ENCODE measurements at places on chromosomes 11 and 22. TPM values are rescaled to one million over a fixed set of nuclear protein-coding genes. Genes with fewer than 3 reads are reported as not detected.

Gene SEZ6L
- not detected for total RNA-seq

Gene OR8G1
- total RNA-seq = not detected

Gene PYGM
- total RNA-seq = 2.2 TPM

Gene DRAP1
- 103 TPM for total RNA-seq

Gene CABP7
- 0.07 TPM for total RNA-seq

GRCh38 chr11:19805376-19805775 lies 92.7 kb downstream of the NAV2 start:
- no peak for DNase-seq

DNA sequence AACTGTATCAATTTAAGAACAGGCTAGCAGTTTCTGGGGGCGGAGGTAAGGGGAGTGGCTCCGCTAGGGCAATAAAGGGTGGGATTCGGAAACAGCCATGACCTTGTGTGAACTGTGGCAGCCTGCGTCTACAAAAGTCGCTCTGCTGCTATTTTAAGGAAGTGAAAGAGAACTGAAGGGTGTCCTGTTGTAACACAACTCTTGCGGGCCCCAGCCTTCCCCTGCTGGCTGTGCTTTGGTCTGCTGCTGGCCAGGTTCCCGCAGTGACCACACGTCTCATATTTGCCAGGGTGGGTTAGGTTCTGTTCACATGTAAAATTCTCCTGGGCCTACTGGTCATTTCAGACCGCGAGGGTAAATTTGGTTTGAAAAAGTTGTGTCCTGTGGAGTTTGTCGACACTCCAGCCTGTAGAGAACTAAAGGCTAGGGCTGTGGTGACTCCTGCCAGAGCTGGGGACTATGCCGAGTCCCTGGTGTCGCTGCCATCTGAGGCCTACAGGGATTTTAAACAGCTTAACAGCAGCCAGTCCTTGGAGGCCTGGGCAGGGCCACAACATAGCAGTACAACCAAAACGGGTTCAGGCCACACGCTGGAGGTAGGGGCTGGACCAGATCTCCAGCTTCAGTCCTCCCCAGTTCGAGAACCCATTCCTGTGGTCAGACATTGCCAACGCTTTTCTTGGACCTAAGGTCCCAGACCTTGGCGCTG lies 1.1 kb upstream of the PPFIBP2 start:
- DNase-seq = peak; percentile 56

GRCh38 chr11:92128026-92128425 lies 96.6 kb upstream of the FAT3 start:
- no peak for DNase-seq

DNA sequence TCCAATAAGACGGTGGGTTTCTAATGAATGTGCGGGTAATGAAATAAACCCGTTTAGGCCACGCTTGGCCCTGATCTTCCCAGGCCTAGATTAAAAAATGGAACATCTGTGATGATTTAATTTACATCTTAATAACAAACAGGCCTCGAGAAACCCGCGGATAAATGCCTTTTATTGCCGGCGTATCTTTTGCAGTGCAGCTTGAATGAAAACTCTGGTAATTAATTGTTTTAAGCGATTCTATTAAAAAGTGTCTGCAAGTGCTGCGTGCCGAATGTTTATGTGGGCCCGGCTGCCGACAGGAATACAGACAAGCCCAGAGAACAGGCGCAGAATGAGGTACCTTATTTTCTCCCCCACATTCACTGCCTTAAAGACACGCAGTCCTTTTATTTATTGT lies 420.7 kb downstream of the MN1 start:
- DNase-seq = no peak

DNA sequence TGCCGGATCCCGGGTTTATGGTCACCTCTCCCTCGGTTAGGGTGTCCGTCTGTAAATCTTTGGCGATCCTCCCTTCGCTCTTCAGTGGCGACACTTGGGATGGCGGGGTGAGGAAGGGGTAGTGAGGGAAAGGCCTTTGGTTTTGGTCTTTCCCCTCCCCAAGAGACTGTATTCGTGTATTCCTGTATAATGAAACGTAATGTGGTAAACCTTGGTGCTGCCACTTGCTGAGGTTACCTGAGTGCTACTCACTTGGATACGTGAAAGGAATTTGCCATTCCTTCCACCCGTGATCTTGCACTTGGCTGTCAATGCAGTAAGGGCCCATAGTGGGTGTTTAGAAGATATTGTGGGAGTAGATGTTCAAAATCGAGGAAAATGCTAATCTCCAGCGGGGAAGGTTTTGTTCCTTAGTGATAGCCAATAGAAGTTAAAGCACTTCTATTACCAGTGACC lies 578 bp upstream of the NUP160 start:
- DNase-seq = no peak

GRCh38 chr11:94741022-94741679 lies 27.0 kb upstream of the AMOTL1 start:
- DNase-seq = no peak

- DNase-seq = no peak
Observed at GRCh38 chr11:33658195-33658900, 42.3 kb downstream of the C11orf91 start.
